ENCODE measurements at places on chromosomes 1 and 21.
A peak's percentile ranks its signal among the peaks of the same experiment; 100 is the strongest.

GRCh38 chr1:91584878-91585277 lies 84.2 kb downstream of the CDC7 start:
- H3K4me1 ChIP-seq = peaks cover 11% of the 10 kb centered on the region
- no peak overlapping the region for H3K27ac ChIP-seq
- H3K27me3 ChIP-seq = no peaks in the 10 kb centered on the region
- H3K36me3 ChIP-seq = no peaks in the 10 kb centered on the region

DNA sequence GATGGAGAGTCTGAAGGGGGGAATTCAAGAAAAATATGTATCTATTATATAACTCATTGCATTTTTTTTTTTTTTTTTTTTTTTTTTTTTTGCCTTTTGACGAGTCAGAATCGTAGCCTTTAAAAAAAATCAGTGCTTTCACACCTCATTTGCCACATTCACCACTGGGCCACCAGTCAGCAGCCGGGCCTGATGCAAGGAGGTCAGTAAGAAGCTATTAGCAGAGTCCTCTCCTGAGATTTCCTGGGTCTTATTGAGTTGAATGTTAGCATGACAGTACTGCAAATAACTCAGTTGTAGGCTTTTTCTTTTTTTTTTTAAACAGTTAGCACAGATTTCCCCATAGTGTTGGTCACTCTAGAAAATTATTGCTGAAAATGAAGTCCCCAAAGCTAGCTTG lies 139.8 kb downstream of the SPATA17 start:
- DNase-seq = no peak
- H3K36me3 ChIP-seq = no peaks in the 10 kb centered on the region
- H3K4me3 ChIP-seq = no peak overlapping the region
- no peaks in the 10 kb centered on the region for H3K27me3 ChIP-seq
- no peak overlapping the region for H3K27ac ChIP-seq

- H3K36me3 ChIP-seq = peaks cover 2% of the 10 kb centered on the region
- DNase-seq = no peak
- peak overlapping the region; percentile 68 for H3K27ac ChIP-seq
- H3K27me3 ChIP-seq = no peaks in the 10 kb centered on the region
Observed at GRCh38 chr1:44672961-44673674, 1.2 kb downstream of the TMEM53 start.

DNA sequence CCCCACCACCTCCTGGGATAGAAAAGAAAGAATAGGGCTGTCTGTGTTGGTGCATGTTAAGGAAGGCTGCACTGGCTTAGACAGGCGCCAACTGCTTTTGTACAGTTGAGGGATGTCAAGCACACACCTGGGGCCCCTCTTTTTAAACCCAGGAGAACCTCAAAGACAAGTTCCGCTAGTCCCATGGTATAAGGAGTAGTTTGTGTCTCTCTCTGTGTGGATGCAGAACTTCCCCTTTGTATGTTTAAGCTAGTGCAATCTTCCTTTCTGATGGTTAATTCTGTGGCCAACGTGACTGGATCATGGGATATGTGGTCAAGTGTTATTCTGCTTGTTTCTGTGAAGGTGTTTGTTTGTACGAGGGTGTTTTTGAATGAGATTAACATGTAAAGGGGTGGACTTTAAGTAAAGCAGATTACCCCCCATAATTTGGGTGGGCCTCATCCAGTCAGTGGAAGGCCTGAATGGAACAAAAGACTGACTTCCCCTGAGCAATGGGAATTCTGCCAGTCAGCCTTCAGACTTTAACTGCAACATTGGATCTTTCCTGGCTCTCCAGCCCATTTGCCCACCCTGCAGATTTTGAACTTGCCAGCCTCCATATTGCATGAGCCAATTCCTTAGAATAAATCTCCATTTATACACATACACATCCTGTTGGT lies 9.5 kb upstream of the DUSP10 start:
- H3K4me3 ChIP-seq = no peak overlapping the region
- no peaks in the 10 kb centered on the region for H3K4me1 ChIP-seq
- DNase-seq = no peak
- no peak overlapping the region for H3K27ac ChIP-seq

DNA sequence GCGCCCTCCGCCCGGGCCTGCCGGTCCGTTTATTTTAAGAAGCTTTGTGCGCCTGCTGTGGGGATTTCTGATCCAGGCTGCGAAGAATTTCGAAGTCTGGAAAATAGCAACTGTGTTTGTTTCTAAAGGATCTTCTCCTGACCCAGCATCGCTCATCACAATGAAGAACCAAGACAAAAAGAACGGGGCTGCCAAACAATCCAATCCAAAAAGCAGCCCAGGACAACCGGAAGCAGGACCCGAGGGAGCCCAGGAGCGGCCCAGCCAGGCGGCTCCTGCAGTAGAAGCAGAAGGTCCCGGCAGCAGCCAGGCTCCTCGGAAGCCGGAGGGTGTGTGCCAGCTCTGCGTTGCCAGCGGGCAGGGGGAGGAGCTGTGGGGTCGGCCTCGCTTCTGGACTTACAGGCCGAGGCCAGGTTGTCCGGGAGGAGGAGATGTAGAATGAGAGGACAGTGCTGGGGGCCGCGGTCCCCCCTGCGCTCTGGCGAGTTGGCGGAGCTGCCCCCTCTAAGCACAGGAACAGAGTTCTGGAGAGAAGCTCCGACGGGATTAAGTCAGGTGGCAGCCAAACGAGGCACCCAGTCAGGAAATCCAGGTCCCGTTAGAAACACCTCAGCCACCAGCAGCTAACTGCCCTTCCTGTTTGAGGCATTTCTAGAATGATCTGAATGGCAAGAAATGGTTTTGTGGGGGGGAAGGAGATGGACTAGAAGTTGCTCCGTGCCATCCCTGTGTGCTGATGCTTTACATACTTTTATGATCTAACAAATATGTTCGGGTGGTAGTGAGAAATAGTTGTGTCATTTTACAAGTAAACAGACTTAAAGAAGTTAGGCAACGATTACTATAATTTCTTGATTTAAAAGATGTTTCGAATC lies 948 bp downstream of the TXLNA start:
- peaks cover 44% of the 10 kb centered on the region for H3K4me1 ChIP-seq
- H3K27ac ChIP-seq = peak overlapping the region; percentile 84
- peak; percentile 19 for DNase-seq
- H3K36me3 ChIP-seq = no peaks in the 10 kb centered on the region
- H3K27me3 ChIP-seq = no peaks in the 10 kb centered on the region

DNA sequence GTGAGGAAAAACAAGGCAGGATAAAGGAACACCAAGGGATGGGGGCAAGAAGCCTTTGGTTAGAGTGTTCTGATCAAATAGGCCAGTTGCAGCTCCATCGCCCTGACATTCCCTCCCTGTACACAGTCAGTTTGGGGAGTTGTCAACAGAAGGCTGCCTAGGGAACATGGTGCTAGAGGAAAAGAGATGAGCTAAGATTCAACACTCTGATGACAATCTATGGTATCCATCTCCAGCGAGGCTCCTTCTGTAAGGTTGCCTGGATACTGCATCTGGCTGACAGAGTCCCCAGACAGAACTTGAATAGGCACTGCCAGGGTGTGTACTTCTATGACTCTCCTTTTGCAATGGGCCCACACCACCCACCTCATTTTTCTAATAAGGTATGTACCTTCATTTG lies 11.2 kb upstream of the SLAMF9 start:
- H3K4me3 ChIP-seq = no peak overlapping the region
- H3K4me1 ChIP-seq = no peaks in the 10 kb centered on the region
- no peak overlapping the region for H3K27ac ChIP-seq
- no peaks in the 10 kb centered on the region for H3K36me3 ChIP-seq
- no peak for DNase-seq

DNA sequence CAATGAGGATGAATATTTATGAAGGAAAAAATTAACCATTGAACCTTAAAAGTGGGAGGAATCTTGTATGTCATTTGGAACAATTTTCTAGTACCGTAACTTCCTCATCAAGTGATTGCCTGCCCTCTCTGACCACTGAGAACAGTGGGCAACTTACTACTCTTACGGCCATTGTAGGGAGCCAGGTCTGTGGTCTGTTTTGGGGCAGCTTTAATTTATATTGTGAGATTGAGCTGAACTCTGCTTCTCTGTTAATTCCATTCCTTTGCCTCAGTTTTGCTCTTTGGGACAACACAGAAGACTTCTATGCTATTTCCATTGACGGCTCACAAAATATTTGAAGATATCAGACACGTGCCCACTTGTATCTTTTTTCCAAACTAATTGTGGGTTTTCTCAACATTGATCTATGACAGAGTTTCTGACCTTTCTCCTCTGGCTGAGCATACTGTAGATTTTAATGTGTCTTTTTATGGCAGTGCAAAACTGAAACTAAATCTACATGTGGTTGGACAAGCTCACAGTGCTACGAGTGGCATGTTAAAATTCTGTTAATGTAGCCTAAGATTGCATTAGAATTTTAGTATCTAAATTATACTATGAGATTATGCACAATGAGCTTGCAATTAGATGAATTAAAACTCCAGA lies 27.8 kb upstream of the ZNF281 start:
- H3K27ac ChIP-seq = peak overlapping the region; percentile 87
- peak; percentile 11 for DNase-seq
- no peaks in the 10 kb centered on the region for H3K36me3 ChIP-seq

DNA sequence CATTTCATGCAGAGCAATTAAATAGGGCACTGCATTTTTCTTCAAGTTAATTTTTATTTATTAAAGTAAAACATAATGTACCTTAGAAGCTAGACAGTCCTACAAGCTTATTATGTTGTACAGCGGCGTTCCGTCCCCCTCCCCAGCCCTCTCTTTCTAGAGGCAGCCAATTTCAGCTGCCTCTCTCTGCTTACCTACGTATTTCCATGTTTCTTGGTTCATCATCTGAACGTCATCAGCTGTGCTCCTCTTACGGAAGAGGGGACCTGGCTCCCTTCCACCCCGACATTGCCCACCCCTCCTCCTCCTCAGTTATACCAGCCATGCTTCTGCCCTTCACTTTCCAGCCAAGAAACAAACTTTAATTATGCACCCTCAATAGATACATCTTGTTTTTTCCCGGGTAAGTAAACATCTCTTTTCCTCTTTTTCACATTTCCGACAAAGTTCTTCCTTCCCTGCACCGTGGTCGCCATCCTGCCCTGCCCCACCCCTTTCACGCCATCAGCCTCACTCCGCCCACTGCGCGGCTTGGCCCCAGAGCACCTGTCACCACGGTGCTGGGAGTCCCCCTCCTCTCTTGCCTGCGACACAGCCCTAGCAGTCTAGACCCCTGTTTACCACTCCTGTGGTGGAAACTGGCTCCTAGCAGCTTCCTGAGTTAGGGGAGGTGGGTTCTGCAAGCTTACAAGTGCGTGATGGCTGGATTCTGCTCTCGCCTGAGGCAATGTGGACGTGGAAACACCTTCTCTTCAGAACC lies 57.9 kb downstream of the SLC37A1 start:
- no peaks in the 10 kb centered on the region for H3K4me1 ChIP-seq
- DNase-seq = no peak

DNA sequence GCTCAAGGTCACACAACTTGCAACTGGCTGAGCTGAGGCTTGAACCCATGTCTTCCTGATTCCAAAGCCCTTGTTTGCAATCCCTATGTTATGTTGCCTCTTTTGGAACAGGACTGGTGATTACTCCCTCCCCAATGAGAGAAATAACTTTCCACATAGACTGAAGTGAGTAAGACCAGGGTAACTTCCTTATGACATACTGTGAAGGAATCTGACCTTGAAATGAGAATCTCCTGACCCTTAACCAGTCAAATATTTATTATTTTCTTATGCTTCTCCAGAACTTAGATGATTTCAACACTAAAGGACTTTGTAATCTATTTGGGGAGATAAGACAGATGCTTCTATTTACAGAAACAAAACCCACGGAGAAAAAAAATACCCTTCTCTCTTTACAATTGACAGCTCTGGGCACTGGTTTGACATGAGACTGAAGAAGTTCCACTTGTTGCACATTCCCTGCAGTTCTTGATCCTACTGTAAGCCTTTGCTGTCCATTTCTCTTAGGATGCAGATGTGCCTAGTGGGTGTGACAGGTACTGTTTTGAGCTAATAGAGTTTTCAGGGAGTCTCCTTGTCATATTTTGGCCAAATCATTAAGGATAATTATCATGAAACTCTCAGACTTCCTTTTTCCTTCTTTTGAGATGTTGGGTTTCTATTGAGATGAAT lies 3.9 kb upstream of the RPTN start:
- H3K4me1 ChIP-seq = peaks cover 10% of the 10 kb centered on the region
- no peaks in the 10 kb centered on the region for H3K27me3 ChIP-seq
- no peak for DNase-seq
- no peak overlapping the region for H3K27ac ChIP-seq

GRCh38 chr1:62726011-62726442 lies 37.8 kb upstream of the DOCK7 start:
- DNase-seq = no peak
- no peak overlapping the region for H3K27ac ChIP-seq
- no peaks in the 10 kb centered on the region for H3K27me3 ChIP-seq
- no peak overlapping the region for H3K4me3 ChIP-seq

GRCh38 chr1:25799352-25799934 lies 550 bp upstream of the SELENON start:
- peak overlapping the region; percentile 88 for H3K27ac ChIP-seq
- H3K27me3 ChIP-seq = no peaks in the 10 kb centered on the region
- no peak for DNase-seq

GRCh38 chr1:203871114-203871880 lies 9.9 kb downstream of the SNRPE start:
- no peak for DNase-seq
- H3K27ac ChIP-seq = peak overlapping the region; percentile 53
- no peaks in the 10 kb centered on the region for H3K27me3 ChIP-seq
- H3K4me3 ChIP-seq = no peak overlapping the region

DNA sequence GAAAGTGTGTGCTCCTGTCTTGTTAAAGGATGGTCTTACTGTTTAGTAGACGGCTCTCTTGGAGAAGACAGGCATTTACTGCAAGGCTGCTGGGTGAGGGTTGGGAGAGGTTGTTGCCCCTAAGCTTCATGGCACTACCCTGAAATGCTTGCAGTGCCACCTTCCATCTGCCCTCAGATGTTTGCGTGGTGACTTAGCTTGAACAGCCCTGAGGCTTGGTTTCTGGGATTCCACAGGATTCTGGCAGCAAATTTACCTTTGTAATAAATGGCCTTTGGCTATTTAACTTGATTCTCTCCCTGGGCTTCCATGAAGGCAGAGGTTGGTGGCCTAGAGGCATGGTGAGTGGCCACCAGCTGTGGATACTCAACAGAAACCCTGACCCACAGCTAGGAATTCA lies 11.6 kb downstream of the MTARC1 start:
- no peaks in the 10 kb centered on the region for H3K36me3 ChIP-seq
- DNase-seq = no peak
- no peaks in the 10 kb centered on the region for H3K4me1 ChIP-seq
- H3K27ac ChIP-seq = no peak overlapping the region
- H3K4me3 ChIP-seq = no peak overlapping the region

GRCh38 chr1:41919764-41920397 lies 1.2 kb upstream of the HIVEP3 start:
- peak; percentile 67 for DNase-seq
- H3K27ac ChIP-seq = peak overlapping the region; percentile 97
- H3K4me1 ChIP-seq = peaks cover 58% of the 10 kb centered on the region
- peak overlapping the region; percentile 88 for H3K4me3 ChIP-seq

- no peak overlapping the region for H3K27ac ChIP-seq
- H3K4me1 ChIP-seq = no peaks in the 10 kb centered on the region
- peaks cover 20% of the 10 kb centered on the region for H3K27me3 ChIP-seq
- no peaks in the 10 kb centered on the region for H3K36me3 ChIP-seq
- H3K4me3 ChIP-seq = no peak overlapping the region
Observed at GRCh38 chr1:230385158-230385450, 41.0 kb downstream of the PGBD5 start.

All from naive thymus-derived CD8-positive, alpha-beta T cell (primary cell).